ENCODE measurements at places on chromosomes 3 and 15.

DNA sequence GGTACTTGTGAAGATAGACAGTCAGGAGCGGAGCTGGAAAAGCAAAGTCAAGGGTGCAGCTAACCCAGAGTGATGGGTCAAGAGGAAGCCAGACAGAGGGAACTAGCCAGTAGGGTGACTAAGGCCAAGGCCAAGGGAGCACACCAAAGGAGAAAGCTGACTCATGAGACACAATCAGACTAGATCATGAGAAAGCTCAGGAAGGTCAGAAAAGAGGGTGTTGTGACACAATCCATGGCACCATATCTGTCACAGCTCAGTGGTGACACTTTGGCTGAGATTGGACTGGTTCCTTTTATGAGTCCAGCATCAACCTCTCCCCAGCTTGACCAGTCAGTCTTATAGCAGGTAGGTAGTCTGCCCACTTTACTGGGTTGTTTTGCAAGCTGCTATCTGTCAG lies 22.2 kb downstream of the P2RY1 start:
- no peak for DNase-seq

GRCh38 chr3:64078966-64079365 lies 55.7 kb upstream of the PSMD6 start:
- DNase-seq = no peak

DNA sequence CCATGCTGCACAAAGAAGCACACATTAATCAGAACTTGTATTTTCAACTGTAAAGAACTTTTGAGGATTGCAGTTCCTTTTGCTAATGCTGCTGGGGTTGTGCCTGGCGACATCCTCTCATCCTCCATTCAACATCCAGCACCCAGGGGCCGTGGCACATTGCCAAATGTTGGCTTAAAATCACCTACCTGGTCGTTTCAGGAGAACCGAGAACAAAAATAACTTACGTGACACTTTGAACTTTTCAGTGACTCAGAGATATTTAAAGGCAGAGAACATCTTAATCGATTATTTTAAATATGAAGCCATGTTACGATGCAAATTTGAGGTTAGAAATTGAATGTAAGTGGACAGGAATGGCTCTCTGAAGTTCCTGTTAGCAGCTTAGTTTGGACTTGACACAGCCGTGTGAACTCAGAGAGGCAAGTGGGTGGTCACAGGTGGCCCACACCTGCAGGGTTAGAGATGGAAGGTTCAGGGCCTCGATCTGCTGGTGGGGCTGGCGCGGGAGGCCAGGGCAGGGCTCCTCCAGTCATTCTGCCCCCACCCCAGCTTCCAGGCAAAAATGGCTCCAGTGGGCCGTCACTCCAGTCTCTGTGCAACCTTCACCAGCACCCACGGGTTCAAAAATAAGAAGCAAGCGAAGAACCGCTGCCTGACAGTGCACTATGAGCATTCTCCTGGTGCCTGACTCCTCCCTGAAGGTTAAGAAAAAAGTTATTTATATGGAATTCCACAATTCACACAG lies 12.2 kb downstream of the LRRK1 start:
- DNase-seq = no peak

GRCh38 chr3:179005213-179005612 lies 66.4 kb downstream of the ZMAT3 start:
- no peak for DNase-seq

DNA sequence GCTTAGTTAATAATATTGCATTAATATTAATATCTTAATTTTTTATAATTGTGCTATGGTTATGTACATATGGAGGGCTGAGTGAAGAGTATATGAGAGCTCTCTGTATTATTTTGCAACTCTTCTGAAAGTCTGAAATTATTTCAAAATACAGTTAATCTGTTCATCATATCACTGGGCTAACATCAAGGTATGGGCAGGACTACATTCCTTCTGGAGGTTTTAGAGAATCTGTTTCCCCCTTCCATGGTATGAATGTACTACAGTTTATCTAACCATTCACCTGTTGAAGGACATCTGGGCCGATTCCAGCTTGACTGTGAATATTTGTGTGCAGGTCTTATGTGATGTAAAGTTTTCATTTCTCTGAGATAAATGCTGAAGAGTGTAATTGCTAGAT lies 5.1 kb downstream of the IL20RB start:
- DNase-seq = no peak

GRCh38 chr3:66738625-66739365 lies 238.0 kb upstream of the LRIG1 start:
- DNase-seq = no peak

DNA sequence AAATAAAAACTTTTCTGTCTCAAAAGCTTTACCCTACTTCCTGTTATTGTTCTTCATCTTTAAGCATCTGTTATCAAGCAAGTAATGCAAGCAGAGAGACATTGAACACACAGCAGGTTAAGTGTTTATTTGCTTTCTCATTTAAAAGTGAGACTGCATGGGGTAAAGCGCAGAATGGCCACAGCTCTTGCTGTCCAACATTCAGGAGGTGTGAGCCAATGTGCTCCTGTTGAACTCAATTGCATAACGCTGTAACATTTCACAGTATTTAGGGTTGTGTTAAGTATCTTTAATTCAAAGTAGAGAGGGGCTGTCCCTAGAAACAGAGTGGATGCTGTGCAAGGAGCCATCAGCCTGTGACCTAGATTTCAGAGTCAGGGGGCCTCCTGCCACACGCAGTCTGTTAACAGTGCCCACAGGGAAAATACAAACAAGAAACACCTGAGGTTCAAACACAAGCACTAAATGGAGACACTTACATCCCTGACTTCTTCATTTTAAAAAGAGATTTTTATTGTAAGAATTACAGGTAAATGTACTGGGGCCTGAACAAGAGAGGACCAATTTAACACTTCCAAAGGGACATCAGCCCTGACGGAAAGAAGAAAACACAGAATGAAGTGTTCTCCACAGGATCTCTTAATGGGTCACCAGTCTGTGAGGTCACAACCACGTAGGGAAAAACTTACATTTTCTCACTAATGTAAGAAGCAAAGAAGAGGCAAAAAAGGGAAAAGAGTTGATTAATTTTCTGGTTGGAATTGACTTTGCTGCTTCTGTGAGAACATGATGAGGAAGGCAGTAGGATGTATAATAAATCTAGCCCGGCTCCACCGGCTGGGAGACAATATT lies 815.1 kb downstream of the VGLL3 start:
- no peak for DNase-seq

- no peak for DNase-seq
These were observed 332.2 kb upstream of the GBE1 start for GRCh38 chr3:82093641-82094040.

DNA sequence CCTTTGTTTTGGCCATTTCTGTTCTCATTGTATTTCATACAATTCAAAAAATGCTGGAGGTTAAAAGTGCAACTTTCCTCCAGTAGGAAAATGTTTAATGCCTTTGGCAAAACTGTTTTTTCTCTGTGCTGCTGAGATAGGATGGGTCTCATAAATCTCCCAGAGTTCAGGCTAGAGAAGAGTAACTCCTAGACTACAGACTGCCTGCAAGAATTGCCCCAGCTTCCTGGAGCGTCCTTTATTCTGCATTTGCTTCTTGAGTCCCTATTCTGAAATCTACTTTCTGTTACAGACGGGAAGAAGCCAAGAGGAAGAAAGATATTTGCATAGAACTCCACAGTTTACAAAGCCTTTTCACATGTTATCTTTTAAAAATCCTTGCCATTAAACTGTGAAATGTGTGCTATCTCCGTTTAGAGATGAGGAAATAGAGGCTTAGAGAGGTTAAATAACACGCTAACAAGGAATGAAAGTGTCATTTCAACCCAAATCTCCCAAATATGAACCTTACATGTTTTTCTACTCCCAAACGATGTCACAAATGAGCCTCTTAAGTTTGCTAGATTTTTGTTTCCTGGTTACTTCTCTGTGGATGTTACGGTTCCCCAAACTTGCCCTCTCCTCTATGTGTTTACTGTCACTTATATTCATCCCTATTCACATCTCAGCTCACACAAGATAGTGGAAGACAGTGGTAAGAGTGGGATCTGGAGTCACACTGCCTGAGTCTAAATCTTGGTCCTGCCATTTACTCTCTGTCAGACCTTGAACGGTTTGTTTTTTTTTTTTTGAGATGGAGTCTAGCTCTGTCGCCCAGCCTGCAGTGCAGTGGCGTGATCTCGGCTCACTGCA lies 17.4 kb downstream of the NANOGP8 start:
- no peak for DNase-seq

GRCh38 chr3:150077107-150077506 lies 106.4 kb upstream of the PFN2 start:
- no peak for DNase-seq

GRCh38 chr3:117286488-117286887 lies 576.9 kb downstream of the TUSC7 start:
- no peak for DNase-seq

DNA sequence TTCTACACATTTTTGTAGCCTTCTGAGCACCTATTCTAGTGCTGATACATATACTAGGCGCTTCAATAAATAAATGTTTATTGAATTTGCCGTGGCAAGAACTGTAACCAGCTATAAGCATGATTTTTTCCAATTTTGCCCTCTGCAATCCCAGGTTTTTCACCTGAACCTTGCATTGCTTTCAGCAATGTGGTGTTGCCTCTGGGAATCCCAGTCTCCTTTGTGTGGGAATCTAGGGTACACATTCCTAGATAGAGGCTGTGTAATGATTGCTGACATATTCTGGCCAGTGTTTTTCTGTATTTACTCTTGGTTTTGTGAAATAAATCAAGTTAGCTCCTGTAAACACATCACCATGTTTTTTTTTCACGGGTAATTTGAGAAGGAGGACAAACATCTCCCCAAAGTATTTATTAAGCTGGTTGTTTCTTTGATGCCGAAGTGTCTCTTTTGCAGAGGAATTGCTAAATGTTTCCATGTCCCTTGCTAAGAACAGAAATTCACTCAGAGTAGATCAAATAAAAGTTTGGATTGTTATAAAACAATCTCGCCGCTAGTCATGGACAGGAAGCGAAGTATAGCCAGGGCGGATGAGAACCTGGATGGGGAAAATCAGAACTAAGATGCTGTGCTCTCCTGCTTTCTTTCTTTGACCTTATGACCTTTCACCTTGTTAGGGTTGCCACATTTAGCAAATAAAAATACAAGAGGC lies 1.2 kb downstream of the CFAP91 start:
- no peak for DNase-seq

- DNase-seq = no peak
These were observed 20.1 kb downstream of the OSBPL10 start for GRCh38 chr3:31960793-31961431.

DNA sequence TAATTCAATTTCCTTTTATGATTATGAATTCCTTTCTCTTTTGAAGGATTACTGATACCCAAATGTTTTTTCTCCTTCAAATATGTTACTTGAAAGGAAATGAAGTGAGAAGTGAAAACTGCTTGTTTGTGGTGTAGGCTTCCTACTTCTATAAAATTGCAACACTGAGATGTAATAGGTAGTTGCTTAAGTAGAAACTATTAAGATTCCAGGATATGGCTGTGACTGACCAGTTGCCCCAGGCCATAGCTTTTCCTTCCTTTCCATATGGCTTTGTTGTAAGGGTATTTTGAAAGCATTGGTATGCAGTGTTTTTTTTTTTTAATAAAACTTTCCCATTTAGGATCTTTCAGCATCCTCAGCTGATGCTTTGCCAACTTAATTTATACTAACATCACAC lies 28.5 kb downstream of the DNAJC13 start:
- DNase-seq = no peak

DNA sequence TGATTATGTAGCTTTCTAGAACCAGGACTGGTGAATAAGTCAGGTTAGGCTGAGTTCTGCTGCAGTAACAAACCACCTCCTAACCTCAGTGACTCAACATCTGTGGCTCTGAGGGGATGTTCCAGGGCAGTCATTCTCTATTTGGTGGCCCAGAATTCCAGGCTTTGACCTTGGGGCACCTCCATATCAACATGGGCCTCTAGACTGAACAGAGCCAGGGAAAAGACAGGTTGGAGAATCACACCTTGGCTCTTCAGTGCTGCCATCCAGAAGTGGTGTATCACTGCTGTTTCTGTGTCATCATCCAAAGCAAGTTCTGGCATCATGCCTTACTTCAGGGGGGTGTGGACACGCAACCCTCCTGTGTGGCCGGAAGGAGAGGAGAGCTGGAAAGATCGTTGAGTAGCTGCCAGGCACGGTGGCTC lies 15.3 kb downstream of the ZBTB47 start:
- no peak for DNase-seq

GRCh38 chr15:59696332-59696731 lies 7.2 kb upstream of the BNIP2 start:
- DNase-seq = no peak

DNA sequence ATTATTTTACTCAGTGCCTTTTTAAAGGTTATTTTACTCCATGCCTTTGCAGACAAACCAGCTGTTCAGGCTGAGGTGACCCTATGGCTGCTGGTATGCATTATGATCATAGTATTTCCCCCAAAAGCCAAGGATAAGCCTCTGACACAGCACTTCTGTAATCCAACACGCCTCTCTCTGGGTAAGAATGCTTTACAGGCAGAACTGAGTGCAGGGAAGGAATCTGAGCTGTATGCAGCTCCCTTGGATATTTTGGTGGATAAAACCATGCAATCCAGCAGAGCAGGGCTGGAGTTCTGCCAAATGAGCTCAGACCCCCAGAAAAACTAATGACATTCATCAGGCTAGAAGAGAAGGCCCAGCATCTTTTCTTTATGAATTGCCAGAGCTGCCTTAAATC lies 11.7 kb upstream of the MAP1A start:
- DNase-seq = no peak

DNA sequence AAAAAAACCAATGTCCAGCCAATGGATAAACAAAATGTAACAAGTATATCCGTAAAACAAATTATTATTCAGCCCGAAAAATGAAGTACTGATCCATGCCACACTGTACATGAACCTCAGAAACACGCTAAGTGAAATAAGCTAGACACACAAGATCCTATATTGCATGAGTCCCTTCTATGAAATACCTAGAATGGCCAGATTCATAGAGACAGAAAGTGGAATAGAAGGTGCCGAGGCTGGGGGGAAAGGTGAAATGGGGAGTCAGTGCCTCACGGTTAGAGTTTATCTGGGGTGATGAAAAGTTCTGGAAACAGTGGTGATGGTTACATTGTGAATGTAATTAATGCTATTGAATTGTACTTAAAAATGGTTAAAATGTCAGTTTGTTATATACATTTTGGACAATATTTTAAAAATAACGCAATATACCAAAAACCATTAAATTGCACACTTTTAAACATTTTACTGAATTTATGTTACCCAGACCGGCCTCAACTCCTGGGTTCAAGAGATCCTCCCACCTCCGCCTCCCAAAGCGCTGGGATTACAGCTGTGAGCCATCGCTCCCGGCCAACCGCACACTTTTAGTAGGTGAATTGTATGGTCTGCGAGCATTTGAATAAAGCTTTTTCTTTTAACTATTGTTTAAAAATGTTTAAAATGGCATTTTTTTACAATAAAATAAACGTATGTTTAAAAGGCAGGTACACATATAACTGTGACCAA lies 2.1 kb downstream of the RNF168 start:
- DNase-seq = no peak

- DNase-seq = no peak
These were observed 12.8 kb downstream of the PPCDC start for GRCh38 chr15:75036212-75036616.

All from SK-N-DZ (cell line).